ENCODE measurements at places on chromosomes 2 and 18. TPM values are rescaled to one million over a fixed set of nuclear protein-coding genes. Genes with fewer than 3 reads are reported as not detected.

TUBB8B gene
- not detected for total RNA-seq

AKAIN1 gene
- not detected for total RNA-seq

DPYSL5 gene
- not detected for total RNA-seq

- DNase-seq, result no peak
These were observed 45.4 kb downstream of the RASGRP3 start for GRCh38 chr2:33521791-33522281.

DNA sequence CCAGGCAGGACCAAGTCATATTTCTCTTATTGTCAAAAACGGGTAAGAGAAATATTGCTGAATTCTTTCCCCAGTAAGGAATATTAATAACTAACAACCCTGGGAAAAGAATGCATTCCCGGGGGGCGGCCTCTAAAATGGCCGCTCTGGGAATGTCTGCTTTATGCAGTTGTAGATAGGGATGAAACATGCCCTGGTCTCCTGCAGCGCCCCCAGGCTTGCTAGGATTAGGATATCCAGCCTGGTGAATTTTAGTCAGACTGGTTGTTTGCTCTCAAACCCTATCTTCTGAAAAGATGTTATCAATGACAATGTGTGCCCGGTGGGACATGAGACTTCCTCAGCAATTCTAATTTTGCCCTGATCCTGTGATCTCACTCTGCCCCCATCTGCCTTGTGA lies 448.1 kb downstream of the PTH2R start:
- no peak for DNase-seq

All from CD8-positive, alpha-beta memory T cell (primary cell).